ENCODE measurements at places on chromosomes 3 and 15.
A peak's percentile ranks its signal among the peaks of the same experiment; 100 is the strongest.

GRCh38 chr3:87196879-87197278 is 30.2 kb upstream of the CHMP2B start:
- DNase-seq: no peak

DNA sequence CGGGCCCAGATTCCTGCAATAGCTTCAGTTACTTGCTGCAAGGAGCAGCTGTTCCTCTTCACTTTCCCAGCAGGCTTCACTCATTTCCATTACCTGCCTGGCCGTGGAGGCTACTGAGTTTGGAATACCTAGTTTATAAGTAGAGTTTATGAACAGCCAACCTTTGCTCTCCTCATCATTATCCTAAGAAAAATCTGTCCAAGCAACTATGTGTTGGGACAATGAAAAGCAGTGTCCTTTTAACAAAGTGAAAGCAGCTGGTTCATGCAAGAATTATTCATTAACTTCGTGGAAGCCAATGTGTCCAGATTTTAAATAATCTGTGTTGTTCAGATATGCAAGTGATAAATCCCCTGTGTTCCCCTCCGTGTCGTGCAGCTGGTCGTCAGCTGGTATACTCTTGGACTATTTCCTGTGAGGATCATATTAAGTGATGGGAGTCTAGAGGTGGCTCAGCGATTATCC is 39.3 kb upstream of the SSR3 start:
- no peak for DNase-seq

GRCh38 chr3:189999718-190000117 is 121.0 kb downstream of the P3H2 start:
- no peak for DNase-seq

- no peak for DNase-seq
These were observed 2.9 kb downstream of the CADM2 start for GRCh38 chr3:84961521-84962255.

DNA sequence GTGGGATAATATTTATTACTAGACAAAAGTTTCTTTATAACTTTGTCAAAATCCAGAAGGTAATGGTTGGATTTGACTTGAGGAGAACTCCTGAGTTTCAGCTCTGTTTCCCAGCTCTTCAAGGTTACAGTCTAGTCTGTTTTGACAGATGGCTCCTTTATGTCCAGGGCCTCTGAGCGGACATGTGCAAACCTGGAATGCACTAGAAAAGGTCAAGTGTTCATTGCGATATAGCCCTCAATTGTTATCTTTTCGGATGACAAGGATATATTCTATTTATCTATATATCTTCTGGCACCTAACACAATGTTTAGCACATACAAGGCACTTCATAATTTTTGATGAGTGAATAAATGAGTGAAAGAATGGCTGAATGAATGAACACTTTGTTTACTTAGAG is 513.2 kb upstream of the GOLIM4 start:
- no peak for DNase-seq

- DNase-seq: no peak
These were observed 116.4 kb downstream of the GREM1 start for GRCh38 chr15:32834156-32834555.

GRCh38 chr3:161940621-161940965 is 444.0 kb downstream of the OTOL1 start:
- DNase-seq: no peak

- no peak for DNase-seq
These were observed 9.3 kb downstream of the BDH1 start for GRCh38 chr3:197546307-197547085.

GRCh38 chr3:46090161-46090591 is 62.9 kb upstream of the XCR1 start:
- DNase-seq: no peak

DNA sequence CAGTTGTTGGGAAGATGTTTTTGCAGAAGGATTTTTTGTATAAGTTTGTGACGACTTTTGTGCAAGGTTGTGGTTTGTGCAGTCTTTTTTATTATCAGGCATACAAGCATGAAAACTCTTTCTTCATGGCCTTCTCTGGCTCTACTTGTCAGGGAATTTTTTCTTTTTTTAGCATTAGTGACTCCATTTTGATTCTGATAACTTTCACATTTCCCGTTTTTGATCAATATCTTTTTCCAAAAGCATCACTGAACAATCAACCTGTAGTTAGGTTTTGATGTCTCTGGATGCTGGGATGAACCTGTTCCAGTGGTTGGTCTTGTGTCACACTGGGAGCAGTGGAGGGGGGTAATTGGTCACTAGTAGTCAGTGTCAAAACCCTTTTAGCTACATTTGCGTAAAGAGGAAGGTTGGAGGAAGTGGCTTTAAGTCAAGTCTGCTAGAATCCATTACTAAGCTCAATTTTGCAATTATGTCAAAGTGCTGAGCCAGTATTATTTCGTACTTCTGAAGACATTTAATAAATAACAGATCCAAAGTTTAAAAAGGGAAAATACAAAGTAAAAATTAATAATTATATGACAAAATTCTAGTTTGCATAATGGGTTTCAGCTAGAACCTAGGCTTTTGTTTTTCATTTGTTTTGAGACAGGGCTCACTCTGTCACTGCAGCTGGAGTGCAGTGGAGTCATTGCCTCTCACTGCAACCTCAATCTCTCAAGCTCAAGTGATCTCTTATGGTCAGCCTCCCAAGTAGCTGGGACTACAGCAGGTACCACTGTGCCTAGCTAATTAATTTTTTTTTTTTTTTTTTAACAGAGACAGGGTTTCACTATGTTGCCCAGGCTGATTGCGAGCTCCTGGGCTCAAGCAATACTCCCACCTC is 18.8 kb upstream of the CFAP161 start:
- no peak for DNase-seq

GRCh38 chr3:137110392-137110996 is 152.7 kb downstream of the IL20RB start:
- DNase-seq: no peak

DNA sequence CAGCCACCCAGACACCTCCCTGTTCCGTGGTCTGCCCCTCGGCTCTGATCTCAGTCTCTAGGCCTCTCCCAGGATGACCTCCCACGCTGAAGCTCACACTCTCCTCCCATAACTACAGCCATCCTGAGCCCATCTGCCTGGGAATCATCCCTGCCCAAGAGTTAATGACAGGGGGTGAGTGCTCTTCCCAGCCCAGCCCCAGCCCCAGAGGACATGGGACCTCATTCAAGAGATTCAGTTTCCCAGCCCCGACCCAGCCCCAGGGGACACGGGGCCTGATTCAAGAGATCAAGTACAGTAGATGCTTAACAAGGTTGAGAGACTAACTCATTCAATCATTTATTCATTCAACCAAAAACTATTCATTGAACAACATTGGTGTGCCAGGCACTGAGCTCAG is 272.0 kb downstream of the XXYLT1 start:
- no peak for DNase-seq

- no peak for DNase-seq
These were observed 51.6 kb upstream of the NR2E3 start for GRCh38 chr15:71758711-71759110.

- DNase-seq: peak; percentile 84
These were observed 9.0 kb upstream of the LRRFIP2 start for GRCh38 chr3:37183375-37183831.

GRCh38 chr3:30332196-30333021 is 274.0 kb upstream of the TGFBR2 start:
- DNase-seq: no peak

- peak; percentile 66 for DNase-seq
These were observed 25.9 kb downstream of the SMAD3 start for GRCh38 chr15:67091071-67091979.

GRCh38 chr15:20340931-20341661 is 200.5 kb downstream of the GOLGA6L6 start:
- DNase-seq: no peak

All from skeletal muscle cell (primary cell).